ENCODE measurements at places on chromosomes 7 and 10.

DNA sequence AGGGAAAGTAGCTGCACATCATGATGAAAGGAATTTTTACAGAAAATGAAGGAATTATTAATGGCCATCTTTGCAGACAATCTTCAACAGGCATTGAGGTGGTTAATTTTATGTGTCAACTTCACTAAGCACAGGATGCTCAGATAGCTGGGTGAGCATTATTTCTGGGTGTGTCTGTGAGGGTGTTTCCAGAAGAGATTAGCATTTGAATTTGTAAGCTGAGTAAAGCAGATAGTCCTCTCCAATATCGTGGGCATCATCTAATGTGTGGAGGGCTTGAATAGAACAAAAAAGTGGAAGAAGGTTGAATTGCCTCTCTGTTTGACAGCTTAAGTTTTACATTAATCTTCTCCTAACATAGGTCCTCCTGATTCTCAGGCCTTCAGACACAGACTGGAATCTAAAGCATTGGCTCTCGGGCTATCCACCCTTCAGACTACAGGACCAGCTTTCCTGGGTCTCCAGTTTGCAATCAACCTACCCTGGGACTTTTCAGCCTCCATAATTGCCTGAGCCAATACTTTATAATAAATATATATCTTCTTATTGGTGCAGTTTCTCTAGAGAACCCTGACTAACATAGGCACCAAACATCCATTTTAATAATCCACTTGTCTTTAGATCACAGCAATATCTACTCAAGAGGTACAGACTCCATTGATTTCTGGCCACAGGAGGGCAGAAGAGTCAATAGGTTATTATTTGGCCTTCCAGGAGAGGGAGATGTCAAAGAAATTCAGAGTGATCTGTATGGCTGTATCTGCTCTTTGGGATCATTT is 10.5 kb upstream of the CRPPA start:
- DNase-seq: no peak

- DNase-seq: no peak
Measured at GRCh38 chr7:31478721-31479120, 35.2 kb upstream of the ITPRID1 start.

DNA sequence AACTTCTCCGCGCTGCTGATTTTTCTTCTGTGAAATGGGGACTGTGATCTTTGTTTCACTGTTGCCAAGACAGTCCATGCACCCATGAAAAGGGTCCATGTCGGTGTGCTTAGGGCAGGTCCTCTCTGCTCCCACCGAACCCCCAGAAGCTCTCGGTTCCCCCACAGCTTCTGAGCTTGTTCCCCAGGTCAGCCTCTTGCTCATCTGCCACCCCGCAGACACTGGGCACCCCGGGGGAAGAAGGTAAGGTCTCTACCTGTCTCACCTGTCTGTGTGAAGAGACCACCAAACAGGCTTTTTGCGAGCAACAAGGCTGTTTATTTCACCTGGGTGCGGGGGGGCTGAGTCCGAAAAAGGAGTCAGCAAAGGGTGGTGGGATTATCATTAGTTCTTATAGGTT is 66.2 kb upstream of the NANOS1 start:
- DNase-seq: no peak

DNA sequence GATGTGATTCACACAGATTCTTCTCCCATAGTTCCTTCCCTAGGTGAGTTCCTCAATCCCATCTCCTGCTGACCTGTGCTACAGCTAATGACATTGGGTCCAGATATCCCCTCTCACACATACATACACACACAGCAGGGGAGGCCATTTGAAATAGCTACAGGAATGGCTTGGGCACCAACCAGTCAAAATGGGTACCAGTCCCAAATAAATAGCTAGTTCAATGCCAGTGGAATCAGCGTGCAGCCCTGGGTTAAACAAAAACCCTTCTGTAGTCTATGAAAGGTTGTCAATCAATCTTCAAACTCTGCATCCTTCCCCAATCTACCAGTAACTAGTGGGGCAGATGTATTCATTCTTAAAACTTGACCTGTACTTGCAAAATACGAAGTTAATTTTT is 9.3 kb downstream of the PNLIPRP2 start:
- DNase-seq: no peak

GRCh38 chr10:620417-620816 is 69.1 kb downstream of the DIP2C start:
- no peak for DNase-seq

DNA sequence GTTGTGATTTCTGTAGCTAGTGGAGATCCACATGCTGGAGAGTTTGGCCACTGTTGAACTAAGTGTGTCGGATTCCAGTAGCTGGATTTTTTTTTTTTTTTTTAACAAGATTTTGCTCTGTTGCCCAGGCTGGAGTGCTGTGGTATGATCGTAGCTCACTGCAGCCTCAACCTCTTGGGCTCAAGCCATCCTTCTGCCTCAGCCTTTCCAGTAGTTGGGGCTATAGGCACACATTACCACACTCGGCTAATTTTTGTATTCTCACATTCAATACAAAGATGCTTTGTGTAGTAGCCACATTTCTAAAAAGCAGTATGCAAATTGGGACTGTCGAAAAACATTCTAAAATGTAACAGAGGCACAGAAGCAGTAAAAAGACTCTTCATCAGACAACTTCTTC is 63.5 kb downstream of the RABGEF1 start:
- no peak for DNase-seq

DNA sequence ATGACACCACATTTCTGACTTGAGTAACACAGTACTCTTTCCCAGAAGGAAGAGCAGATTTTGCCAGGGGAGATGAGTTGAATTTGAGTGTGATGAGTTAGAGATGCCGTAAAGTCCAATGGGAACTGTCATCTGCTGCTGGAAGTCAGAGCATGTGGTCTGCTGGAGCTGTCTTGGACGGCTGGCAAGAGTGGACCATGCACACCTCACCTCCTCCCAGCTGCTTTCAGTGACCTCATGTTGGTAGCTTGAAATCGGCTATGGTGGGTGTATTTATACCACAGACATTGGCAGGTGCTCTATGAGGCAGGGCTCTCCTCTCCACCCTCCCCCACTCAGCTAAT is 82.3 kb downstream of the COL13A1 start:
- no peak for DNase-seq

DNA sequence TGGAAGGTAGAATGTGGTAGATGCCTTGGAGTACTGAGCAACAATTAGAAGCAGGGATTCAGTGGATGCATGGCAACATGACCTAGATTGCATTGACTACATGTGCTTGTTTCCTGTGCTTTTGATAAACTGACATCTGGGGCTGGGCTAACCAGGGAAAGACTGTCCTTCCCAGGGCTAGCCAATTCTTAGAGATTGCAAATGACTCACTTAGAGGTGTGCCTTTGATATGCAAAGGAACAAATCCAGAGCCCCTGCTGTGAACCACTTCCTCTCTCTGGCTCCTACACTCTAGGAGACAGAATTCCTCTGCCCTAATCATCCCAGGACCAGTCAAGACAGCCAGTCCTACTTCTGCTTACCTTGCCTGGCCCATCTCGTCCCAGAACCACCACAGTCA is 651.5 kb downstream of the LRMDA start:
- no peak for DNase-seq

GRCh38 chr10:14397066-14397465 is 66.3 kb upstream of the FRMD4A start:
- DNase-seq: no peak

DNA sequence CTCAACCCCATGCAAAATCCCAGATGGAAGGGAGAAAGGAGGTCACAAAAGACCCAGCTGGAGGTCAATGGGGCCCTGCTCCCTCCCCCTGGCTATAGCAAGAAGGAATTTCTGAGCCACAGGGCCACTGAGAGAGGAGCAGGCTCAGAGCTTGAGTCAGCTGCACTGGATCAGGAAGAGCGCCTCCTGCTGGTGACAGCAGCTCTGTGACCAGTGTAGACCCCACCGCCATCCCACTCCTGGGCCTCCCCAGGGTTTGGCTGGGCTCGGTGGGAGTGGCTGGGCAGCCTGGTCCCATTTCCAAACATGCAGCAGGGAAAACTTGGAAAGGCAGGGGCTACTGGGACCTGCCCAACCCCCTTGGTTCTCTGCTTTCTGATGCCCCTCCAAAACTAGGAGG is 31.5 kb upstream of the PRLHR start:
- no peak for DNase-seq

GRCh38 chr7:97844036-97844435 is 28.2 kb downstream of the ASNS start:
- no peak for DNase-seq

DNA sequence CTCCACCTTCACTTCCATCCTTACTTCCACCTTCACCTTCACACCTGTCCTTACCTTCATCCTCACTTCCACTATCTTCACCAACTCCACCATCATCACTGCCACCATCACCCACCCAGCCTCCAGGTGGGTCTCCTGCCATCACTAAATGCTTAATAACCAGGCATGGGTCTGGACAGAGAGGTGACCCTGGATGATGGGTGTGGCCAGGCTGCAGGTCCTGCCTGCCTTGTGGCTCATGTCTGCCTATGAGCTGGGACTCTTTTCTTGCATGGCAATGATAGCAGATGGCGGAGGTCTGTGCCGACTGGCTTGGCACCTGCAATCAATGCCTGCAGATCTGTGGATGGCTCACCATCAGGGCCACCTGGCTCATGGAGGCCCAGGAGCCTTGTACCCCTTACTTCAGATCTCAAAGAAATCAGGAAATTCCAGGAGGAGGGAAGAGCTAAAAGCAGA is 60.1 kb upstream of the ELN start:
- DNase-seq: no peak

DNA sequence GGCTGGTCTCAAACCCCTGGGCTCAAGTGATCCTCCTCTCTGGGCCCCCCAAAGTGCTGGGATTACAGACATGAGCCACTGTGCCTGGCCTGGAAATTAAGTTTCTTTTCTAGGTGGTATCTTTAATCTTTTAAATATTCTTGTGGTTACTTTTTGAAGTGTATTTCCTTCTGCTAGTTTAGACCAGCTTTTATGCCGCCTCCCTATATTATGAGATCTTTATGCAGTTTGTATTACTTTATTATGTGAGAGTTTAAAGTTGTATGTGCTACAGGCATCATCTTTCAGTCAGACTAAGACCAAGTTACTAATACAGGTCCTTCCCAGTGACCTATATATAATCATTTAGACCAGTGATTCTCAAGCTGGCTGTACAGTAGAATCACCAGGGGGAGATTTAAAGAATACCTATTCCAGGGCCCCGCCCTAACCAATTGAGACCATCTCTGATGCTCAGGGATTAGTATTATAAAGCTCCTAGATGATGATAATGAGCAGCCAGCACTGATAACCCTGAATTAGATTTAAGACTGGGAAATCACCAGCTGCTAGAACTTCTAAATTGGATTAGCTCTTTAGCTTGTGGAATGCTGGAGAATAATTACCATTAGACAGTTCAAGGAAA is 11.3 kb downstream of the INPP5F start:
- no peak for DNase-seq

All from Panc1 (cell line).